ENCODE measurements at places on chromosomes 5 and 9.

GRCh38 chr5:133032852-133033742 lies 6.7 kb upstream of the ZCCHC10 start:
- DNase-seq, result no peak

DNA sequence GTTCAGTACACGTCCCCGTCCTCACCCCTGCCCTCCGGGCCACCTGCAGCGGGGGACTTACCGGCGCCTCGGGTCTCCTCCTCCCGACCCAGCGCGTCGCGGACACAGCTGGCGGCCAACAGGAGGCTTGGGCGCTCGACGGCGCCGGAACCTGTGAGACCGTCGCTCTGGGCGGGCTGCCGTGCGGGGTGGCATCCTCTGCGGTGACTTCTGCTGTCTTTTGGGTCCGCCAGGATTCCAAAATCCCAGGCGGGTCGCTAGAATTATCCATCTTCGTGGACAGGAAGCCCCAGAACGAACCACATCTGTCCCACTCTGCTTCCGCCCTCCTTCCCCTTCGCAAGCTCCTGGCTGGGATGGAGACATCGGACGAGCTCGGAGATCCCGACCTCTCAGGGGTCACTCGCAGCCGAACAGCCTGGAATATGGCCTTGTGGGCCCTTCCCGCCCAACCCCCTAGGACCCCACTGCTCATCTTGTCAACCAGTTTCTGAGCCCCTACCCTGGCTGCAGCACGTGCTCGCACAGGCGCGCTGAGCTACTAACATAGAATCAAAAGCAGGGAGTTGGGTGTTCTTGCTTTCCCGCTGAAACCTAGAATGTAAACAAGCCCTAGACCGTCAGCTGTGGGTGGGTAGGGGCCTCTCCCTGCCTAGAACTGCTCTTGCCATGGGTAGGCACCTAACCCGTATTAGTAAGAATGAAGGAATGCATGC lies 947 bp upstream of the MARCHF3 start:
- DNase-seq, result no peak

DNA sequence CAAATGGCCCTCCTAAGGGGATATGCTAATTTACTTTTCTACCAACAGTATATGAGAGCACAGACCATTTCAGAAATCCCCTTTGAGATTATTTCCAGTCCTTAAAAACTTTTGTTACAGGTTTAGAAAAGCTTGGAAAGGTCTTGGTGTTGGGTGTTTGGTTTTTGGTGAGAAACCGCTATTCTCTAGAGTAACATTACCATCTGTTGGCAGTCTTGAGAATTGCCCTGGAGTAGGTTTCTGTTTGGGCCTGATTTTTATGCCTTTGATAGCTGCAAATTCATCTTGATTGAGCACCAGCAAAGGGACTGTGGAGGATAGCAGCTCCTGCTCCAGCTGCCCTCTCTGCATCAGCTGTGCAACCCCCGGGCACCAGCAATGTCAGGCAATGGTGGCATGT lies 8.0 kb downstream of the NUDT2 start:
- DNase-seq, result no peak

- DNase-seq, result no peak
Measured at GRCh38 chr5:142979636-142980035, 209.5 kb downstream of the ARHGAP26 start.

GRCh38 chr5:158979749-158980521 lies 119.8 kb downstream of the EBF1 start:
- DNase-seq, result no peak

DNA sequence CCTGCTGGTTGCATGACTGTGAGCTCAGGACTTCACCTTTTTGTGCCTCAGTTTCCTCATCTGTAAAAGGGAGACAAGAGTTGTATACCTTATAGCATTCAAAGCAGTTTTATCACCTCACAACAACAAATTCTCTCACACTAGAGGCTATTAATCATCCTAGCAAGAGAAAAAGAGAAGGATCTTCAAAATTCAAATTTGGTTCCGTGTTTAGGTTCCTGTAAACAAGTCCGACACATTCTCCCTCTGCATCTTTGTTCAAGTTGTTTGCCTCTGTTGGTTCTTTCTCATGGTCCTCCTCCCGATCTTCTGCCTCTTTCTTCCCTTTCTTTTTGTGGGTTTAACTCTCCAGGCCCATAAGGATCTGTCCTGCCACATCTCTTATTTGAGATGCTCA lies 218.0 kb downstream of the PIK3R1 start:
- no peak for DNase-seq

GRCh38 chr9:98314381-98315066 lies 59.1 kb upstream of the TBC1D2 start:
- no peak for DNase-seq

- DNase-seq, result no peak
Measured at GRCh38 chr5:111076091-111076490, 4.6 kb downstream of the TSLP start.

DNA sequence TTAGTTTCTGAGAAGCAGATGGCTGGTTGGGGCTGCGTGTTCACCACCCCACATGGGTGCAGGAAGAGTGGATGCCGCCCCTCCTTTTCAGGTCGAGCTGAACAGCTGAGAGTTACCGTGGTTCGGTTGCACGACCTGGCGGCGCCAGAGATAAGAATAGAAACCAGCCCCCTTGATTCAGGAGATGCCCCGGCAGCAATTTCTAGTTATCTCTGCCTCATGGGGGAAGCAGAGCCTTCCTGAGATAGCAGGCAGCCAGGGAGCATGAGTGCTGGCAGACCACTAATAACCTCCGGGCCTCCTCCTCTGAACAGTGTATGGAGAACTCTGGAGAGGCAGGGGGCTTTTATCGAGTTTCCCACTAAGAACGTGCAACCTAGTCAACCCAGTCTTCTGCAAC lies 177.8 kb downstream of the NSG2 start:
- DNase-seq, result no peak

- DNase-seq, result no peak
Measured at GRCh38 chr9:75615284-75615683, 275.2 kb upstream of the PCSK5 start.

DNA sequence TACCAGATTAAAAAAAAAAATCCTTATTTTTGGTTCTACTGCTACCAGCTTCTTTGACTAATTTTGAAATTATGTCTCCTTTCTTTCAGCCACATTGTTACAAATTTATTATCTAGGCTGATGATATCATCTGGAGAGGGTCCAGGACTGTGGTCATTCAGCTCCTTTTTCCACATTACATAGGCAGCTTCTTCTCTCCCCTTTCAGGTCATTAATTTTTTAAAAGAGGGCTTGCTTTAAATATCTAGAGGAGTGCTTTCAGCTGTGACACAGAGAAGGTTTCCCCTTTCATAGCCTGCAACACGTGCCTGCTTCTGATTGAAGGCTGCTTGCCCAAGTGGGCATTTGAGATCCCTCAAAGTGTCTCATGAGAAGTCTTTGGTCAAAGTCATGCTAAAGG lies 155.7 kb upstream of the PAPPA start:
- DNase-seq, result no peak

DNA sequence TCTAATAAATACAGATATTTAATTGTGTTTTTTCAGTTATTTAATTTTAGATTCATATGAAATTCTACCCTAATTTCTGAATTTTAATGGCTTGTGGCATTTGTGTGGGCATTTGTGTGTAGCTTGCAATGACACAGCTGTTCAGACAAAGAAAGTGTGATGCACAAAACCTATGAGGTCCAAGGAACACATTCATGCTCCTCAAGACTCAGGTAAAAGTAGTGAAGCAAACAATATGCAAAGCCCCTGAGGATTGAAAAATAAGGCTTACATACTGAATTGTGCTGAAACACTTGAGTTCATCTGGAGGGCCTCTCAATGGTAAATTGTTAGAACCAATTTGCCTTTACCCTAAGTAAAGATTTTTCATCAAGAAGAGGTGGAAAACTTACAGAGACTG lies 28.1 kb downstream of the IL7R start:
- no peak for DNase-seq

DNA sequence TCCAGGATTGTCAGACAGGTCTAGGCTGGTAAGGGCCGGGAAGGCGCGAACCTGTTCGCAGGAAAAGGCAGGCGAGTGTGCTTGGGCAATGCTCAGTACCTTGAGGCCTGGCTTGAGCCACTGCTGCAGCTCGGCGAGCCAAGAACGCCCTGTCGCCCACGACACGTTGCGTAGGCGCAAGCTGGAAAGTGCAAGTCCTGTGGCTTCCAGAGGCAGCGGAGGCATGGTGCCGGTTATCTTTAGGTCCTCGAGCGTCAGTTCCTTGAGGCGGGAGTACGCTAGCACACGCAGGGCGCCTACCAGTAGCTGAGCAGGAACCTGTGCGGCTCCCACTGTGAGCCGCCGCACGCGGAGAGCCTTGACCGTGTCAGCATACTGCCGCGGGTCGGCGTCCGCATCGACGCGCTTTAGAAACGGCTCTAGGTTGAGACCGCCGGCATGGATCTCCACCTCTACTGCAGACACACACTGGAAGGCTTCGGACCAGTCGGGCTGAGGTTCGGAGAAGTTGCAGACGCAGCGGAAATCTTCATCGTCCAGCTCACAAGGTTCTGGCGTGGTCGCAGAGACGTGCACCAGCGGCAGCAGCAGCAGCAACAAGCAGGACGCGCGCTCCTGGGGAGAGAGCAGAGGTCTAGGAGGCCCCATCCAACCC lies 482 bp downstream of the CD14 start:
- no peak for DNase-seq

DNA sequence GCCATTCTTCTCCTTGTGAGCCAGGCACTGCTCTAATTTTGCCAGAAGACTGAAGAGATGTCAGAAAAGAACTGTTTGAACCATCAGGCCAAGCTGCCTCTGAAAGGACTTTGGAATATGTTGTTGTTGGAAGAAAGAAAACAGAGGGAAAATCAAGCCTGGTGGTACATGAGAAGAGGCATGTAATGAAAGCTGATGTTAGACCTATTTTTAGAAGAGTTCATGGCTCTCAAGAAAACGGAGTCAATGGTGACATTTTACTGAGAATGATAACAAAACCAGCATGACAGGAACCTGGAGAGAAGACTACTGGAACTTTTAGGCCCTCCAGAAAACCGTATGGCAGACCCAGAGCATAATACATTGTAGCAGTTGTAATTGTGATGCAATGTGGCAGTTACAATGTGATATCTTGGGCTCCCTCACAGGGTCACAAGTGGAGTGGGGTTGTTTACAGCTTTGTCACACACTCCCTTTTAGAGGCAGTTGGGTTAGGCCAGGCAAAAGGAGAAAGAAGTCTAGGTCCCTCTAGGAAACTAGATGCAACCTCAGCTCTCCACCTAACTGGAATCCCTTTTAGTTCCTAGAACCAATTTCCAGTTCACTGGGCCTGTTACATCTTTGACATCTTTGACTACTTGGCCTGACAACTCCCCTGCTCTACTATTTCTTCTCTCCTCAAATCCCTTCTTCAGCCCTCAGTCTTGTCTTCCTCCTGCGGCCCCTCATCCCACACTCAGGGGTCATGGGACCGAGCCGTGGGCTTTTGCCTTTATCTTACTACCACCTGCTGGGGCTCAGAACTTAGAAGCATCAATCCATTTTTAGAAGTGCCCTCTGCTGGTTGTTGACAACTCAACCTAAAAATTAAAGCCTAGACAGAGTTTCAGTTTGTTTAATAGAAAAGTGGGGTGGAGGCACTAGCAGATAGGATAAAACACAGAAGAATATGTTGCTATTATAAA lies 61.2 kb upstream of the JAK2 start:
- no peak for DNase-seq

DNA sequence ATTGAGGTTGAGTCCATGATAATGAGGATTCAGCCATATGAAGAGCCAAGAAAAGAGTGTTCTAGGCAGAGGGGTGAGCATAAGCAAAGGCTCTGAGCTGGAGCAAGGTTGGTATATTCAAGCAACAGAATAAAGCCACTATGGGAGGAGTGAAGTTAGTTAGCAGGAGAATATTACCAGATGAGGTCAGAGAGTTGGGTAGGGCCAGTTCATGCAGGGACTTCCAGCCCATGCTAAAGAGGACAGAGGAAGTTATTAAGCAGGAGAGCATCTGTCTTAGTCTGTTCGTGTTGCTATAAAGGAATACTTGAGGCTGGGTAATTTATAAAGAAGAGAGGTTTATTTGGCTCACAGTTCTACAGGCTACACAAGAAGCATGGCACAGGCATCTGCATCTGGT lies 57.1 kb upstream of the ATG10 start:
- no peak for DNase-seq

DNA sequence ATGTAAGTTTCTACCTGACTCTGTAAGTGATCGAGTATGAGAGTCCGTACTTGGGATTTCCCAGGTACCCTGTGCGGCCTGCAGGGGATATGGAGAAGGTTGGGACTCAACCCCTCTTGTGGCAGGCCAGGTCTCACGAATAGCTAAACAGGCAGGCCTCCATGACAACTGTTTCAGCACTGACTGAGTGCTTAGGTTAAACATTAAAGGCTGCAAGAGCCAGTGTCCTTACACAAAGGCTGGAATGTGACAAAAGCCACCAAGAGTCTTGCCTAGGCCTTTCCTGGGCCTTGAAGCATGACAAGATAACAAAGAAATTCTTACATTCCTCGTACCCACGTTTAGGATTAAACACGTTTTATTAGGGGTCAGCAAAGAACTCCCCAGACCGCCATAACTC lies 58.6 kb downstream of the THBS4 start:
- no peak for DNase-seq

DNA sequence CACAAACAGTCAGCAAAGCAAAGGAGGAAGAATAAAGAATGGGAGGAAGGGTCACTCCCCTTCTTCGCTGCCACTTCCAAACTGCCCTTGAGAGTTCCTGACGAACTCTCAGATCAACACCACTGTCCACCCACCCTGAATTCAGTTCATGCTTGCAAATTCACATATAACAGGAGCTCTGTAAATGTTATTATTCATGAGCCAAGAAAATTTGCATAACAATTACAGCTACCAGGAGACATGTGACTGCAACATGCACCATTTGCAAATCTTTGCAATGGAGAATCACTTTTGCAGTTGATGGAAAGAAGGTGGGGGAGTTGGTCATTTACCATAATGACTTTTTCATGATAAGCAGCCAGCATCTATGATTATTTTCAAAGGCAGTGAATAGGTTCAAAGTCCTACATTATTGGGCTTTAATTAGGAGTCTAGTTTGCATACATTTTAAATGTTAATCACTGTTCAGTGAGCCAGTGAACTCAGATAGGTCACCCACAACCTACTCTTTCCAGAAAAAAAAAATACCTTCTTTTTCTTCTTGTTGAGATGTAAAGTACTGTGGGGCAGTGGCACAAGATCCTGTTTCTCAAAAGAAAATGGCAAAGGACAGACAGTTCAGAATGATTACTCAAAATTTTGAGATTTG lies 149.7 kb downstream of the CAAP1 start:
- DNase-seq, result no peak

DNA sequence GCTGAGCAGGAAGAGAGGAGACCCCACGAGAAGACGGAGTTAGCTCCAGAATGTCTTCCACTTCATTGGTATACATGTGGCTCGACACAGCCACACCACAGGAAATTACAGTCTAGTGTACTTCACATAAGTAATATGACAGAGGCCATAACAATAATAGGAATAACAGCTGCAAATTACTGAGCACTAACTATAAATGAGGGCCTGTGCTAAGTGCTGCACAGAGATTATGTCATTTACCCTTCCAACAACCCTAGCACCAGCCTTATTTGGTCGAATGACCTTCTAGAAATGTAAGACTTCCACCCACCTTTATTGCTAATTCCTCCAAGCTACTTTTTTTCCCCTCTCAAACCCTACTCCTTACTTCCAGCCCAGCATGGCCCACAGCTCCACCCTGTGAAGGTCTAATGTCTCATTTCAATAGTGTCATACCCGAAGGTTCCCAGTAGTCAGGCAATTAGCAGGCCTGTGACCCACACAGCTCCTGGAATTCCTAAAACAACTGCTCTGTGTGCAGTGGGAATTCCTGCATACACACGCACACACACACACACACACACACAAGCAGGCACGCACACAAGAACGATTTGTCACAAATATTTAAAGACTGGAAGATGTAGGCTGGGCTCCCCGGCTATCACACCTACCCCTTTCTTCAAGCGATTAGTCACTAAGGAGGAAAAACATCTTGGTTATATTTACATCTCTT lies 134.5 kb downstream of the FRMD3 start:
- no peak for DNase-seq

All from SK-N-MC (cell line).